Stimulated activated CD8-positive, alpha-beta memory T cell treated with anti-CD3 and anti-CD28 coated beads, Interleukin-7, amount 100 ng/mL, for 1 hour (primary cell): ENCODE measurements at places on chromosomes 16 and 17.

- no peak for DNase-seq
Observed at GRCh38 chr17:28391401-28391800, 14.6 kb downstream of the SLC46A1 start.

GRCh38 chr16:57628008-57628781 lies at the start of gene ADGRG1:
Gene ADGRG1 (plus strand): TSS chr16:57628630. CDS start chr16:57650288, 21,658 bp downstream.
- DNase-seq: no peak

DNA sequence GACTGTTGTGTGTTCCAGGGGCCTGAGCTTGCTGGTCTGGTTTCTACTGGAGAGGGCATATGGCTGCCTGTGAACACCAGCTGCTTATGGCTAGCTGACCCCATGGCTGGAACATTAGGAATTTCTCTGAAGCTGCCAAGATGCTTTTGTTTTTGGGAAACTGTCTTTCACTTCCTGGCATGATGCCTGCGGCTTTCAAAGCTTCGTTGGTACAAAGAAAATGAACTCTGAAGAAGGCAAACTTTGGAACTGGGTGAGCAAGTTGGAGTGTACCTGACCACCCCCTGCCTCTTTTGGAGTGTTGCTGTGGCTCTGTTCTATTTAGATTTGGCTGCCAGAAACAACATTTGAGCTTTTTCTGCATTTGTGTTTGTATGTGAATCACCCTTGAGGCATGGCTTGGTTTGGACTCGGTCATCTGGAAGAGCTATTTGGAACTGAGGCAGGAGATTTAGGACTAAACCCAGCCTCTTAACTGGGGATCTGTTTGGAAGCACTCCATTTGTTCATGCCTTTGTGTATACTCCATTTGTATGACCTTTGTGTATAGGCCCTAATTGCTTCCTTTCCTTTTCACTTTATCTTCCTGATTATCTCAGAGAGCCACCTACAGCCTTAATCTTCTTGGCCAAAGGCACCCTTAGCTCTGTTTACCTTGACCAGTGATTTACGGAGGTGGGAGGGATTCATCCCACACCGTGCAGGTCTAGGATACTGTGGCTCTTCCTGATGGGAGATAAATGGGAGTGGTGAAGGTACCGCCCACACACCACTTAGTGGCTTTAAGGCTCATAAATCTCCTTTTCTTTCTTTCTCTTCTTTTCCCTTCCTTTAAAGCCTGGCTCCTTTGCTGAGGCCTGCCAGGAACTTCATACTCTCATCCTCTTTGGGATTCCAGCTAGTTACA lies 7.3 kb upstream of the CPHXL start:
- no peak for DNase-seq

GRCh38 chr16:74723256-74723655 lies 22.6 kb upstream of the MLKL start:
- no peak for DNase-seq

GRCh38 chr16:68416057-68417046 lies 32.0 kb downstream of the SMPD3 start:
- DNase-seq: no peak

GRCh38 chr17:77602062-77602746 lies 356.3 kb upstream of the TNRC6C start:
- no peak for DNase-seq

GRCh38 chr17:28177351-28177750 lies 134.9 kb downstream of the NLK start:
- DNase-seq: no peak

- no peak for DNase-seq
Observed at GRCh38 chr16:85600530-85601271, 12.4 kb upstream of the GSE1 start.

- no peak for DNase-seq
Observed at GRCh38 chr16:89175280-89176146, 4.0 kb downstream of the CDH15 start.

DNA sequence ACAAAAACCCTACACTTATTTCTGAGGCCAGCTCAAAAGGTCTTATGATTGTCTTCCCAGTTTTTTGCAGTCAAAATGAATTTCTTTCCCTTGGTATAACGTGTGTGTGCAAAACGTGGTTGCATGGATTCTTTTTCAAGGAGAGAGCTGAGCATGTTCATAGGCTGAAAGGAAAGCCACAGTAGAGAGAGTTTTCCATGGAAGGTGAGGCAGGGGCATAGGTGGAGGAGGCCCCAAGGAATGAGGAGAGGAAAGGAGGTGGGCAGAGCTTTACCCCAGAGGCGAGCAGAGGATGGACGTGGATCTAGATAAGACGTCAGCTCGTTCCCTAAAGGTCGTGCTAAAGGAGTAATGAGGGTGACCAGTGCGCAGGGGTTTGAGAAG lies 22.8 kb downstream of the TRPV2 start:
- no peak for DNase-seq

GRCh38 chr17:45302649-45303173 lies 14.1 kb downstream of the MAP3K14 start:
- DNase-seq: no peak

DNA sequence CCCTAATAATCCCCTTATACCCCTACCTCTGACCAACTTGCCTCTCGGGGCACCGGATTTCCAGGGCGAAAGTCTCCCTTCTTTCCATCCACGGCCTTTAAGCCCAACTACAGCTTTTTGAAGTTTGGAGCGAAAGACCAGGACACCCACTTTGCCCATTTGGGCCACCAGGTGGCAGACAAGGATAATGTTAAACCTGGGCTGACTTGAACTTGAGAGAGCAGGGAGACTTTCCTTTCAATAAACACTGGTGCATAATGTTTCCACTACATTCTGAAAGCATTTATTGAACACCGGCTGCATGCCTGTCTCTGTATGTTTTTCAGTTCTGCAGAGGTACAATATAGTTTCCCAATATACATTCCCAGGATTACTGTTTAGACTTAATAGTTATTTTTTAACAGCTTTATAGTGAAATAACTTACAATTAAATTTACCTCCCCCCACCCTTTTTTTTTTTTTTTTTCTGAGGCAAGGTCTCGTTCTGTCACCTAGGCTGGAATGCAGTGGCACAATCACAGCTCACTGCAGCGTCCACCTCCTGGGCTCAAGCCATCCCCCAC lies 6.9 kb upstream of the CES3 start:
- DNase-seq: peak; percentile 52

- no peak for DNase-seq
Observed at GRCh38 chr16:28526201-28527099, 12.3 kb downstream of the NUPR1 start.

GRCh38 chr17:1273492-1274244 lies 3.4 kb downstream of the BHLHA9 start:
- no peak for DNase-seq

GRCh38 chr17:57551321-57552079 lies 193.6 kb downstream of the CCDC182 start:
- no peak for DNase-seq

- DNase-seq: no peak
Observed at GRCh38 chr17:82590216-82590615, 58.0 kb downstream of the WDR45B start.

GRCh38 chr16:921321-921905 lies 49.4 kb downstream of the LMF1 start:
- DNase-seq: no peak

DNA sequence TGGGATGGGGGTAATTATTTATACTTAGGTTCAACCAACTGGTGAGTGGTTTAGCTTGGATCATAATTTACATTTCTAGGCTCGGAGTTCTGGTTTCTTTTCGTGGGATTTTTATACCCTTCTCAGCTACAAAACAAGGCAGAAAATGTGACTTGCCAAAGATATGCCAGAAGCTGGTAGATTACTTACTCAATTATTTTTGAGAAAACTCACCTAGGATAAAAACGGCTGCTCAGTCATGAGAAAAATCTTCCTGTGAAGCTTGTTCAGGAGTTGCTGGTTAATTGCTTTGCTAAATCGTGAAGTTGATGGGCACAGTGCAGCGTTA lies 1.1 kb downstream of the NDEL1 start:
- no peak for DNase-seq

- DNase-seq: no peak
Observed at GRCh38 chr17:79154951-79155585, 80.4 kb downstream of the ENGASE start.
